SW 1271 (cell line): ENCODE measurements at places on chromosomes 5 and 9.

DNA sequence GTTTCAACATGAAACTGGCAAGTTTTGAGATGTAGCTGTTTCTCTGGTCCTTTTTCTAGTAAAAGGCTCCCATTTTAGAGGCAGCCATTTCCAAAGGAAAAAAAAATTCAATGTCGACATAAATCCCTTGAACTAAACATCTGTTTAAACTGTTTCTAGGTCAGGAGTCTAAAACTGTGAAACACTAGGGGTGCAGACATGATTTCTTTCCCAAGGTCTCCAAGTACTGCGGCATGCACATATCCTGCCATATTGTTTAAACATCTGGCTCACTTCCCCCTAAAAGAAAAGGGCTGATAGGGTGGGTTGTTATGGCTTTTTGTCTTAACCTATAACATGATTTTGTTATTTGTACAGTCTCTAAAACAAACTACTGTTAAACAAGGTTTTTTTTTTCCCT lies 51.1 kb downstream of the NFIB start:
- no peak for DNase-seq

DNA sequence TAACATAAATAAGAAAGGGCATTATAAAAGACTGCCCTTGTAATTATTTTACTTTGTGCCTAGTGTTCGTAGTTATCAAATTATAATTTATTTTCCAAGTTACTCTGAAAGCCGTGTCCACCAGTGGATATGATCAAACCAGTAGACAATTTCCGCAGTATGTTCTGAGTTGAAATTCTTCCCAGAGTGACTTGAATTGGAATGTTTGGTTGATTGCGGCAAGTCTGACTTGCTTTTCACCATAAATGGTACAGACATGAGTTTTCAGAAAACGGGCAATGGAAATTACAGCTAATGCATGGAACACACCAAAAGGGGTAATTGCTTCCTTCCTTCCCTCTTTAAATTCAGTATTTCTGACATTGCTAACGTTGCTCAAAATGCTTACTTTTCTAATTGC lies 56.6 kb downstream of the CHSY3 start:
- no peak for DNase-seq

DNA sequence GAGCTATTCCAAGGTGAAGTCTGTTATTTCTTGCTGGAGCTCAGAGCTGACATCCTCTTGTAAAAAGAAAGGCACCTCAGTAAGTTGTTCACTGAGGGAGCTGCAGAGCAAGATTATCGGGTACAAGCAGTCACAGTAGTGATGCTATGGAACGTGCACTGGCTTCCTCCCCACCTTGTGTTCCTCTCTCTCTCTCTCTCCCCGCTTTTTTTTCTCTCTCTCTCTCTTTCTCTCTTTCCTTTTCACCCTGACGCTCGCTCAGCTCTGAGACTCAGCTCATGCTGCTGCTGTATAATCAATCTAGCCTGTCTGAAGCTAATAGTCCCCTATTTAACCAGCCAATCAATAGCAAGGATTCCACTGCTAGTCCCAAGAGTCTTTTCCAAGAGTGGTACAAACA lies 587.6 kb upstream of the CDH18 start:
- DNase-seq: no peak

DNA sequence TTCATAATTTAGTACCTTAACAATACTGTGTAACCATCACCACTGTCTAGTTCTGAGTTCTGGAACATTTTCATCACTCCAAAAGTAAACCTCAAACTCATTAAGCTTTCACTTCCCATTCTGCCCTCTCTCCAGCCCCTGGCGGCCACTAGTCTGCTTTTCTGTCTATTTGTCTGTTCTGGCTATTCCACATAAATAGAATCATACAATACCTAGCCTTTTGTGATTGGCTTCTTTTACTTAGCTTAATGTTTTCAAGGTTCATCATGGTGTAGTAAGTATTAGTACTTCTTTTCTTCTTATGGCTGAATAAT lies 138.7 kb downstream of the RAPGEF6 start:
- no peak for DNase-seq

GRCh38 chr9:134307674-134308638 lies 18.3 kb upstream of the RXRA start:
- no peak for DNase-seq

- no peak for DNase-seq
Measured at GRCh38 chr5:79111960-79112702, 522 bp downstream of the BHMT start.

DNA sequence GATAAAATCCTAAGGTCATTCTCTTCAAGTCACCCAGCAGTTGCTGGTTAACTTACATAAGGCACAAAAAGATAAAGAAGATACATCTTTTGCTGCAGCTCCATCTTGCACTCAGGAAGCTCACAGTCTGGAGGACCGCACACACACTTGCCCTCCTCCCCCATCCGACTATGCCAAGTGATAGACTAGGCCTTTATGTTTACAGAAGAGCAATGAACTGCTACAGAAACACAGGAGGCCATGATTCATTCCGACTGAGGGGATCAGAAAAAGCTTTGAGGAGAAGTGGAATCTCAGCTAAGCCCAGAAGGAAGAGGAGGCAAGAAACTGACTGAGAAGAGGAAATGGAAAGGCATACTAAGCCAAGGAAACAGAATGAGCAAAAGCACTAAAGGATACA lies 17.4 kb downstream of the NRG2 start:
- no peak for DNase-seq

GRCh38 chr9:21685502-21685901 lies 116.9 kb upstream of the MTAP start:
- no peak for DNase-seq

DNA sequence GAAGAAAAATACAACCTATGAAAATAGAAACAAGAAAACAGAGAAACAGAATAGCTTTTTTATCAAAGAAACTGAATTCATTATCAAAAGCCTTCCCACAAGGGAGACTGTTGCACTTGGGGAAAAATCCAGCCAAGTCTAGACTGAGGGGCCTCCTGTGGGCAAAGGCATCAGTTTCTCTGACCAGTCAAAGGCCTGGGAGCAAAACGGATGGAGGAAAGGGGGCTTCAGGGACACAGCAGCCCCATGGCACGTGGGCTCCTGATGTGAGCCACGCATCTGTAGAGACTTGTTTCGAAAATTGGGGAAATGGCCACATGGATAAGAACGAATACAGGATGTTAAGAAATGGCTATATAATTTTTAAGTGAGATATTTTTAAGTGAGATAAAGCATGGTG lies 21.1 kb downstream of the ZDHHC11B start:
- DNase-seq: no peak

DNA sequence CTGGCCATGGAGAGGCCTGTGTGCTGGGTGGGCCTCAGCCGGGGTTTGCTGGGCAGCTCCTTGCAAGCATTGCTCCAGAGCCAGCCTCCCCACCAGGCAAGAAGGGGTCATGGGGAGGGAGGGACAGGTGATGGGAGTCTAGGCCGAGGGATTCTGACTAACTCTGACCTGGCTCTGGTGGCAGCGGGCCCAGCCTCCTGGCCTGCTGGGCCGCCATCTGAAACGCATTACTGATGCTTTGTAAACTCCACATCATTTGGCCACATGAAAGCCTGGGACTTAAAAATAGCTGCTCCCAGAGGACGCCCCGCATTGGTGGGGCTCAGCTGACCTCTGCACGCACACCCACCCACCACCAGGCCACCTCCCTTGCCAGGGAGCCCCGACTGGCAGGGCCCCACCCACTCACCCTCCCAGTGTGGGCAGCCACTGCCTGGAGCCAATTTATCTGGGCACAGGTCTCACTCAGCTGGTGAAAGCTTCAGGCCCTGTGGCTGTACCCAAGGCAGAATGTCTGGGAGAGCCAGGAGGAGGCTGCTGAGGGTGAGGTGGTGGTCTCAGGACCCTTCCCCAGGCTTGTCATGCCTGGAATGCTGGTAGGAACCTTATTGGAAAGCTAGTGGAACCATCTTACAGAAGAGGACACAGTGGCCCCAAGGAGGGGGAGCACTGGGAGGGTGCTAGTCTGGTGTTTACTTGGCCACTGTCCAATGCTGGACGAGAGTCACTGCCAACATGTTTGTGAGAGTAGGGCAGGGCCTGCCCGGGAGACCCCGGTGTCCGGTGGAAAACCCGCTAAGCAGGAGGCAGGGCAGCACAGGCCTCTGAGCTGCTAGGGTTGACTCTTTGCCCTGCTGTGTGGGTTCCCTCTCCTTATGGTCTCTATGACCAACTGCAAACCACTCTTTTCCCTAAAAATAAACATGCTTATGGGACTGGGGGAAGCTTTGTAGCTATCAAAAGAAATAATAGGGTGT lies 10.8 kb downstream of the TCF7 start:
- no peak for DNase-seq

DNA sequence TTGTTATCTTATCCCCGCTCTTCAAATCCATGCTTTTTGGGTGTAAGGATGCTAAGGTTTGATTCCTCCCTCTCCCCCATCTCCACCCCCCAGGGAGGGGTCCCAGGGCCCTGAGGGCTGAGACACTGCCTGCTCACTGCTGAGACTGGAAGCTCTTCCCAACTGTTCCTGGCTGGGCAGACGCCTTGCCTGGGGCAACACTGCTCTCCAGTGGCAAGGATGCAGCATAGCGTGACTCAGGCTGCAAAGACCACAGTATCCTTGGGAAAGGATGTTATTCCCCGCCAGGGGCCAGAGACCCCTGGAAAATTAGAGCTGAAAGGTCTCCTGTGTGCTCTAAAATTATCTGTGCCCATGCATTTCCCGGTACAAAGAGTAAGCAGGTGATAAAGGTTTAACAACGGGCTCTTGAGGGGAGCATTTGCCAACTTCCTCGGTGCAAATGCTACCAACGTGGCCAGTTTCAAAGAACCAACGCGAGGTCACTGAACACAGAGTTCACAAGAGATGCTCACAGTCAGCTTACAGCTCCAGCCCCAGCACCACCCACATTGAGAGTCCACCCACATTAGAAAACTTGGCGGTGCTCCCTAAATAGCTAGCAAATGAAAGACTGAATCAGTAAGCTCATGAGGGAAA lies 271.9 kb downstream of the NSG2 start:
- peak; percentile 56 for DNase-seq

DNA sequence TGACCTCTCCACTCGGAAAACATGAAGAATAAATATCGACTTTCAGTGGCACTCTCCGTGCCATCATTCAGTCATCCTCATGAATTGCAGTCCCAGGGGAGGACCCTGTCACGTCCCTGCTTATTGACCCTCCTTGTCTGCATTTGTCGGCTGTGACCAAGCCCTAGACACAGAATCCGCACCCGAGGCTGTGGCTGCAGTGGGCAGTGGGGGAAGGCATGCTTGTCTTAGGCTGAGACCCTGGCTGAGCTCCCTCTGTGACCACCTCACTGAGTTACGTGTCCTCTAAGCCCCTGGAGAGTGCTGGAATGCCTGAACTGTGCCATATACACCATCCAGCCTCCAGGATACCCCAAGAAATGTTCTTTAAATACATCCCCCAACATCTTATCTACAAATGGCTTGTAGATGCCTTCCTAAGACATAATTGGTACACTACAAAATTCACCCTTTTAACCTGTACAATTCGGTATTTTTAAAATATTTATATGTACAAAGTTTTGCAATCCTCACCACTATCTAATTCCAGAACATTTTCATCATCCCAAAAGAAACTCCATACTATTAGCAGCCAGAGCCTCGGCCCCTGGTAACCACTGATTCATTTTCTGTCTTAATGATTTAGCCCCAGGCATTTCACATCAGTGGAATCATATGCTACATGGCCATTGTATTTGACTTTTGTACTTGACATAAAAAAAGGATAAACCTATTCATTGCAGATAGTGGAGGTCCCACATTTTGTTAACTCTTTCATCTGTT lies 80.8 kb upstream of the ICE1 start:
- no peak for DNase-seq

GRCh38 chr9:95055334-95055850 lies 262.1 kb downstream of the FANCC start:
- DNase-seq: no peak

DNA sequence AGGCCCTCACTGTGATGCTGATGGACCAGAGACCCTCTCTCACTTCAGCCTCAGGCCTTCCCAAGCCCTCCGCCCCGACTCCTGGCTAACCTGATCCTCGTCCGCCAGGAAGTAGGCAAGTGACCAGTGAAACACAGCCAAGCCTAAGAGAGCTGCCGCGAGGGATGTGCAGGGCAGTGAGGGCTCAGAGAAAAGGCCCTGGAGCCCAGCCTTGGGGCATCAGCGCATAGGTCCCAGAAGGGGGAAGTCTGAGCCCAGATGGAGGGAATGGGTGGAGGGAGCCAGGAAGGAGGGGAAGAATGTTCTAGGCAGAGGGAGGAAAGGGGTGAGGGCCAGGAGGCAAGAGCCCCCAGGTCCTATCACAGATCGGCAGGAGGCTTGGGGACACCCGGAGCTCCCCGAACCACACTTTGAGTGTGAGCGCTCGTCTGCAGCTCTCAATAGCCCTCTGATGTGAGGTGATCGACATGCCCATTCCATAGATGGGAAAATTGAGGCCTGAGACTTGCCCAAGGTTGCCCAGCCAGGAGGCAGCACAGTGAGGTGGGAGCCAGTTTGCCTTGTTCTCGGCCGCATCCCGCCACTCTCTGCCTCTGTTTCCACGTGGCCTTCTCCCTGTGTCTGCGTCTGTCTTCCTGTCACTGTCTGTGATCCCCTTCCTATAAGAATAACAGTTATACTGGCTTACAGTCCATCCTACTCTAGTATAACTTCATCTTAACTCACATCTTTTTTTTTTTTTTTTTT lies 20.2 kb downstream of the PLPP7 start:
- DNase-seq: no peak
